ENCODE measurements at places on chromosomes 2 and 18.

GRCh38 chr2:86017901-86018896 is 87.5 kb downstream of the POLR1A start:
- DNase-seq = no peak

- DNase-seq = no peak
These were observed 4.6 kb upstream of the RHBDD1 start for GRCh38 chr2:226831266-226831665.

- DNase-seq = no peak
These were observed 831.3 kb downstream of the CPS1 start for GRCh38 chr2:211387734-211388133.

DNA sequence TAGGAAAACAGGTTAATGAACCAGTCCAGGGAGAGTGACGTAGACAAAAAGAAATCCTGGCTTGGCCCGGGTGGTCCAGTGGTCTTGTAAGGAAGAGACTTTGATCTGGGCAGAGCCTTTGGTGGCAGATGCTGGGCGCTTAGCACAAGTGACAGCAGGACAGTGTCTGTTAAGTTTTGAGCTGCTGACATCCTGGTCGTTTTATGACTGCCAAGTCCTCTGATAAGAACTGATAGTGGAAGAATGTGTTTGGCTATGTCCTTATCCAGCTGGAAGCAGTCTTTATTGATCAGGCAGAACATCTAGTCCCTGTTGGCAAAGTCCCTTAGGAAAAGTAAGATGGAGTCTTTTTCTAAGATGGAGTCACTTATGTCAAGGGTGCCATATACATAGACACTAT is 27.4 kb upstream of the ZNF407 start:
- DNase-seq = no peak

- no peak for DNase-seq
These were observed 22.5 kb downstream of the MAP3K2 start for GRCh38 chr2:127365211-127365643.

- no peak for DNase-seq
These were observed 158.8 kb downstream of the DDX1 start for GRCh38 chr2:15750433-15750814.

DNA sequence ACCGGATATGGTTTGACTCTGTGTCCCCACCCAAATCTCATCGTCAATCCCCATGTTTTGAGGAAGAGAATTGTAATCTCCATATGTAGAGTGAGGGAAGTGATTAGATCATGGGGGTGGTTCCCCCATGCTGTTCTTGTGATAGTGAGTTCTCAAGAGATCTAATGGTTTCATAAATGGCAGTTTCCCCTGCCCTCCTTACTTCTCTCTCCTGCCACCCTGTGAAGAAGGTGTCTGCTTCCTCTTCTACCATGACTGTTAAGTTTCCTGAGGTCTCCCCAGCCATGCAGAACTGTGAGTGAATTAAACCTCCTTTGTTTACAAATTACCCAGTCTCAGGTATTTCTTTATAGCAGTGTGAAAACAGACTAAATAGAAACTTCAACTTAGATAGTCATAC is 69.5 kb downstream of the SESTD1 start:
- DNase-seq = no peak

DNA sequence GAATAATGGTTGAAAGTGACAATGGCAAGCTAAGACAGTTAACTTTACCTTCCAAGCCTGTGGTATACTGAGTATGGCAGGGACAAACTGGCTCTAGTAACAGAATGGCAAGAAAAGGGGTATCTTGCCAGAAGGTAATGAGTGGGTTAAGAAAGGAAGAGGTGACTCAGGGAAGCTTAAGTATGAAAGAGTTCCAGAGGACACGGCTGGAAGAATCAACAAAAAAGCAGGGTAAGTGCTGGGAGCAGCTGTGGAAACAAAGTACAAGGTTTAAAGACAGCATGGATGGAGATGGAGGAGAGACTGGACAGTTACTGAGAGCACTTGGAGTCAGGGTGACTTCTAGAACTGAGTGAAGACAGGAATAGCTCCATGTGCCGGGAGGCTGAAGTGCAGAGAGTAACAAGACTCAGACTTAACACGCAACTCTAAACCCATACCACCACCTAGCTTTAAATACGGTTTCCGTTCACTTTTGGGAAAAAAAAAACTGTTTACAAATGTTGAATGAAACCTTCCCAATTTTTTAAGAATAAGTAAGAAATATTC is 69.0 kb downstream of the REV1 start:
- no peak for DNase-seq

- DNase-seq = no peak
These were observed 106.4 kb downstream of the PID1 start for GRCh38 chr2:229164545-229165249.

GRCh38 chr2:65922030-65922429 is 489.6 kb upstream of the SPRED2 start:
- no peak for DNase-seq

DNA sequence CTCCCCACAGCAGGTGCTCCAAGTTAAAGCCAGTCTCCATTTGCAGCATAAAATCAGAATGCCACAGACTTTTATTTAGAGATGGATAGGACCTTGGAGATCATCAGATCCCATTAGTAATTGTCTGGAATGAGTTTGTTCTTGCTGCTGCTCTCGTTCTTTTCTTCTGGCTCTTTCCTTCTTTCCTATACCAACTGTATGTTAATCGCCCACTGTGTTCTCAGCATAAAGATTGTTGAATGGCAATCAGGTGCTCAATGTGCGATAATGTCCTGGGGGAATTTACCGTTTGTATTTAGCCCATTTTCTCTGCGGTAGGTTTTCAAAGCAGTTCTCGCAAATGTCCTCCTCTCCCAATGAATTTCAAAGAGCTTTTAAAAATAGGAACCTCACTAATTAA is 3.3 kb downstream of the GPR39 start:
- no peak for DNase-seq

DNA sequence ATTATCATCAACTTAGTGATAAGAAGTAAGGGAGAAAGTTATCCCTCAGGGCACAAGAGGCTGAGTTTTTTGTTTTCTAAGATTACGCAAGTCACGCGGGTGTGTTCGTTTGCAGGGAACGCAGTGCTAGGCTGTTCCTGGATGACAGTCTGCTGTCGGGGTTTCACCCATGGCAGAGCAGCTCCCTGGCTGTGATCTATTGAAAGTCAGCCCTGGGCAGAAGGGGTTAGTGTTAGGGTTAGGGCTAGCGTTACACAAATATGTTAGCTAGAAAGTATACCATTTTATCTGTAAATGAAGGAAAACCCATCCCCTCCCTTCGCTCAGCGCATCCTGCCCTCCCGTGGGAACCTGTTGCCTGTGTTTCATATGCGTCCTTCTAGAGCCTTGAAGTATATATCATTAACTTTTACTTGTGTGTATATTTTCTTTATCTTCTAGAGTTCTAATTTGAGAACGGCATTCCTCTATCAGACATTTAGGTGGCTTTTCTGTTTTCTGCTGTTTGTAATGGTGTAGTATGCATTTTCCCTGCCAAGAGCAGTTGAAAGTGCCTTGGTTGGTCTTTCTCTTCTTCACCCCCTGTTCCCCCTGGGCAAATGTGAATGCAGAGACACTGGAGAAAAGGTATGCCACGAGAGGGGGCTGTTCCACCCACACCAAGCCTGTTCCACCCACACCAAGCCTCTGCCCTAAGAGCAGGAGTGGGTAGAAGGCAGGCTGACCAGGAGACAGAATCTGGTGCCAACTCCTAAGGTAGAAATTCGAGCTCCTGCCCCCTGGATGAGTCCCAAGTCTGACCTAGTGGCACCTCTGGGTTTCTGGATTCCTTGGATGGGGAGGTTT is 47.0 kb downstream of the ARMC9 start:
- no peak for DNase-seq

- no peak for DNase-seq
These were observed 89.7 kb downstream of the BABAM2 start for GRCh38 chr2:27980242-27980641.

DNA sequence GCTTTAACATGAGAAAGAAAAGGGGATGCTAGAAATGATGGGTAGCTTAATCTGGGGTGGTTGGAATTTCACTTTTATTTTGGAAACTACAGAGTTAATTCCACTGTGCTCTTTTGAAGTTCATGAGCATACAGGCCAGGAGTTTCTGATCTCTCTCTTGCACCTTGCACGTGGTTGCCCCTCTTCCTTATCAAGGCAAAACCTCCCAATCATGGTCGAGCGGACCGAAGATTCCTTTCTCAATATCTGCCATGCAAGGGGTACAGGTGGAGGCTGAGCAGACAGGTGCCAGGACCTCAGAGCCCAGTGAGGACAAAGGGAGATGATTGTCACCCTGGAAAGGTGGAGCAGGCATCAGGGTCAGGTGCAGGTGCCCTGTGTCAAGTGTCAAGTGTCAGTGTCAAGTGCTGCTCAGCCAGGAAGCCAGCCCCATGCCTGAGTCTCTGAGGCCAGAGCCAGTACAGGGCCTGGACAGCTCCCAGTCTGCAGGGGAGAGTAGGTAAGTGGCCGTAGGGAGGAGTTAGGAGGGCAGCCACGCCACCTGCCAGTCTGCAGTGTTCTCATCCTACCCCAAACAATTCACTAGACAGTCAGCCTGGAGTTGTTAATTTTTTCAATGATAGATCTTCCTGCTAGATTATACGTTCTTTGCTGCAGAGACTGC is 42.2 kb downstream of the LPIN1 start:
- no peak for DNase-seq

DNA sequence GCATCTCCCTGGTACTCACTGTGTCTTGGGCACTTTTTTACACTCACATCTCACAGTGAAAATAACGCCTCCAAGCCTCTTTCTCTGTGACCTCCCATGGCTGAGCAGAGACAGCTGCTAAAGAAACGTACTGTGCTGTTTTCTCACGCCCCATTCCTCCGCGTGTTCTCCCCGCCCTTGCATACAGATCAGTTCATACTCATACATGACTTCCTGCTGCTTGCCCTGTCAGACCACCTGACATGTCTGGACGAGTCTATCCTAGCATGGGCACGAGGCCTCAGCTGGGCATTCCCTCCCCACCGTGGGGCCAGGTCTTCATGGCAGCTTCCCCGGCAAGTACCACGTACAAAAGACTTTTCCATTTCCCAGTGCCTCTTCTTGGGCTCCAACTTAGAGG is 21.2 kb upstream of the IL1A start:
- peak; percentile 50 for DNase-seq

GRCh38 chr2:72538486-72538885 is 287.3 kb downstream of the EXOC6B start:
- DNase-seq = no peak

- no peak for DNase-seq
These were observed 101.7 kb upstream of the SP3 start for GRCh38 chr2:174066871-174067270.

DNA sequence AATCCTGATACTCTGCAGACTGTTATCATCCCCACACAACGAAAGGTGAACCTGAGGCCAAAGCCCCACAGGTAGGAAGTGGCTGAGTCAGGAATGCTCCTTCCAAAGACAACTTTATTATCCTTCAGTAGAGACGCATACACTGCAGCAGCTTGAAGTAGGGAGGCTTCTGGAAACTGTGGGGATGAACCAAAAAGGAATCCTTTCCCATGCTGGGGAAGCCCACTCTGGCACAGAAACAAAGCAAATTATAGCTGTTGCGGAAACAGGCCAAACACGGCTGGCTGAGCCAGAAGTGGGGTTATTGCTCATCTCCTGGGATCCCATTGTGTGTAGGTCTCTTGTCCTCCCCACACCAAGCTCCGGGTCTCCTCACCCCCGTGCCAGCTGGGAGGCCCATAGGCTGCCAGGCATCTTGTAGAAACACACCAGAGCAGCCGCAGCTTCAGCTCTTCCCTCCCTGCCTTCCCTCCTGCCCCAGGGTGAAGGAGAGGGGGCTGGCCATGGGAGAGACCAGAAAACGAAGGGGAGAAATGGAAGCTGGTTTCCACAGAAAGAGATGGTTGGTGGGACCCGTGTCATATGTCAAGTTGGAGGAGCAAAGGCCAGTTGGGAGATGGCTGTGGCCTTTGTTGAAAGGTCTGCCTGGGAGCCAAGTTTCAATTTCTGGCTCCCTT is 176.9 kb upstream of the NABP1 start:
- DNase-seq = no peak

DNA sequence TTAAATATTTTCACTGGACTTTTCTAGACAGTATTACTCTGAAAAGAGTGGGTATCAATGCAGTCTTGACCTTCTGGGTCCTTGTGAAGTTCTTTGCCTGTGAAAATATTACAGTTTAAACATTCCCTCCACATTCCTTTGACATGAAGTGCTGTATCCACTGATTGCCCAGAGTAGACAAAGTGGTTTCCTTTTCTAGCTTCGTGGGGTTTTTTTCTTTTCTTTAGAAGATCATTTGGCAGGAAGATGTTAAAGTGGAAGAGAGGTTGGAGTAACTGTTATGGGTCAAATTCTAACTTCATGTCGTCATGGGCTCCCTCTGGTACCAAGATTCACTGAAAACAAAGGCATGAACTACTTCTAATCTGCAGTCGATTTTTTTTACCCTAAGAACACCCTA is 496.9 kb downstream of the EPHA4 start:
- DNase-seq = no peak

DNA sequence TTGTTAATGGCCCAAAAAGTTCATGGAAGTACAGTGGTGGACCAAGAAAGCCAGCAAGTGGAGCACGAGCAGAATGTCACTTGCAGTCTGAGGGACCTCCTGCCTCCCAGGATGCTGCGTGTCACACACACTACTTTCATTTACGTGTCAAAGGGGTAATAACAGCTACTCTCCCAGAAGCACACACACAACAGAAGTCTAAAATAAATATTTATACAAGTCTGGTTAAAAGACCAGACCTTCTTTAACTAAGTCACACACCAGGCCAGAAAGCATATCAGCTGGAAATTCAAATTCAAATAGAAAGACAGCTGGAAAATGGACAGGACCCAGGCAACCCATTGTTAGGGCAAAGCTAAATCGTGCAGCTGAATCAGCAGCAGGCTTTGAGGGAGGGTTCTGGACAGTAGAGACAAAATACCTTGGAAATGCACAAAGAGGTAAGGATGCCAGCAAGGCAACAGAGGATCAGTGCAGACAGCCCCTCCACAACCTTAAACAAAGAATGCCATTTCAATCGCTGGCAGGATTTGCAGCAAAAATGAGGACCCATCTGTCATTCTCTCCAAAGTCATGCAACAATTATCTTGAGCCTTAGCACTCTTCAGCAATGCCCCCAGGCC is 160.5 kb downstream of the TMEM163 start:
- DNase-seq = no peak

DNA sequence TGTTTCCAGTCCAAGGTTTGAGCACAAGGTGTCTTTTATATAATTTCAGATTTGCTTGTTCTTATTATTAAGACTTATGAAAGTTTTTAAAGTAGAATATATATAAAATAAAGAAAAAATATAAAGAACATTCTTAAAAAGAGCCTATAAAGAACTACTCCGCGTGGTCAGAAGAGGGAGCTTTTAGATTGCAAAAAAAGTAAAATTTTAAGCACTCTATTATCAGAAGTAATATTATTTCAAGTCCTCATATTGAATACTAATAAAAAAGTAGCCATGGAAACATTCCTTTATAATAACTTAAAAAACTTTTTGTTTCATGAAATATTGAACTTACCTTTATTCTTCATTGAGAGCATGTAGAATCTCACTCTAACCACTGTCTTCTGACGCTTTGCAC is 51.4 kb downstream of the LINC00305 start:
- DNase-seq = no peak

- no peak for DNase-seq
These were observed 105.4 kb upstream of the LCLAT1 start for GRCh38 chr2:30341500-30342267.

GRCh38 chr2:128589681-128590080 is 271.0 kb upstream of the HS6ST1 start:
- DNase-seq = no peak

- DNase-seq = no peak
These were observed 296.5 kb upstream of the GYPC start for GRCh38 chr2:126359494-126359893.

All from germinal center (tissue), 1 donor.